Tongue (tissue), 3 donors: ENCODE measurements at places on chromosomes 7 and 10.

DNA sequence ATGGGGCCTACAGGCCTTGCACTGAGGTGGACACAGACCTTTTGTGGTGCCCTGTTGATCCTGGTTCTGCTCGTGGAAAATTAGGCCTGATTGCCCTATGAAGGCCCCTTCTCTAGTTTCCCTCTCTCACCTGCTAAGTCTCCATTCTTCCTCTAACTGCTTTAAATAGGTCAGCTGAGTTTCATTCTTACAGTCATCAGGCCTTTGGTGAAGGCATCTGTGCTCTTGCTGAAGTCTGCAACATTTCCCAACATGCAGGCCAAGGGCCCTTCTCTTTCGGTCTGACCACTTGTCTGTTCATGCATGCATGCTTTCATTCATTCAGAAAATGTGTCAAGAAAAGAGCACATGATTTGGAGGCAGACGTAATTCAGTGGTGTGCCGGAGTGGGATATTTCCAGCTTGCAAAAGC is 244.0 kb downstream of the BUB3 start:
- DNase-seq, result peak; percentile 13

- no peak for DNase-seq
Measured at GRCh38 chr10:43928425-43928968, 279.8 kb upstream of the ZNF32 start.

- no peak for DNase-seq
Measured at GRCh38 chr10:101995451-101996063, 60.4 kb downstream of the ARMH3 start.

GRCh38 chr7:47937065-47937687 is 11.1 kb downstream of the PKD1L1 start:
- DNase-seq, result no peak

GRCh38 chr10:94093286-94093905 is 99.7 kb downstream of the PLCE1 start:
- no peak for DNase-seq

DNA sequence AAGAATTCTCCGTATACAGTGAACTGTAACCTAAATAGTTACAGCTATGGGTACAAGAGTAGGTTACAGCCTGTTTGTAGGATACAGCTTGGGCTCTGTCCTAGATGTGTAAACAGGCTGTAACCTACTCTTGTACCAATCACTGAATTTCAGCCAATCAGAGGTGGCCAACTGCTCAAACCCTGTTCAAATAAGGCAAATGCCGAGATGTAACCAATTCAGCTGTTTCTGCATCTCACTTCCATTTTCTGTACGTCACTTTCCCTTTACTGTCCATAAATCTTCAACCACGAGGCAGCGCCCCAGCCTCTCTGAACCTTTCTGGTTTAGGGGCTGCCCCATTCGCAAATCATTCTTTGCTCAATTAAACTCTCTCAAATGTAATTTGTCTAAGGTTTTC is 8.3 kb upstream of the MMP21 start:
- DNase-seq, result no peak

- no peak for DNase-seq
Measured at GRCh38 chr7:151719897-151720242, 157.0 kb downstream of the PRKAG2 start.

DNA sequence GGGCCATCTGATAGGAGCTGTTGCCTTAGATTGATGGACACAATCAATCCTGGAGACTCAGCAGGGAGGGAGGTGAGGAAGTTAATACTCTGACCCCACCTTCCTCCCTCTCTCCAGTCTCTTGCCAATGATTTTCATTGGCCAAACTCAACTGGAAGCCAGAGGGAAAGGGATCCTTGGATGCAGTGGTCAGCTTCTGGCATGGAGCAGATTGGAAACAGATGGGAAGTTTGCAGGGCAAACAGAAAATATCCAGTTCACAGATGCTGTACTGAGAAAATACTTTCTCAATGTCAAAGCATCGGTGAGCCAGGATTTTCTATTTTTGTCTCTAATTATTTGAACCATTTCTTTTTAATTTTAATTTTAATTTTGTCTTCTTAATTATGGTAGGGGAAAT is 170.8 kb downstream of the BBS9 start:
- DNase-seq, result no peak

- DNase-seq, result no peak
Measured at GRCh38 chr10:75672111-75672671, 240.8 kb downstream of the LRMDA start.

DNA sequence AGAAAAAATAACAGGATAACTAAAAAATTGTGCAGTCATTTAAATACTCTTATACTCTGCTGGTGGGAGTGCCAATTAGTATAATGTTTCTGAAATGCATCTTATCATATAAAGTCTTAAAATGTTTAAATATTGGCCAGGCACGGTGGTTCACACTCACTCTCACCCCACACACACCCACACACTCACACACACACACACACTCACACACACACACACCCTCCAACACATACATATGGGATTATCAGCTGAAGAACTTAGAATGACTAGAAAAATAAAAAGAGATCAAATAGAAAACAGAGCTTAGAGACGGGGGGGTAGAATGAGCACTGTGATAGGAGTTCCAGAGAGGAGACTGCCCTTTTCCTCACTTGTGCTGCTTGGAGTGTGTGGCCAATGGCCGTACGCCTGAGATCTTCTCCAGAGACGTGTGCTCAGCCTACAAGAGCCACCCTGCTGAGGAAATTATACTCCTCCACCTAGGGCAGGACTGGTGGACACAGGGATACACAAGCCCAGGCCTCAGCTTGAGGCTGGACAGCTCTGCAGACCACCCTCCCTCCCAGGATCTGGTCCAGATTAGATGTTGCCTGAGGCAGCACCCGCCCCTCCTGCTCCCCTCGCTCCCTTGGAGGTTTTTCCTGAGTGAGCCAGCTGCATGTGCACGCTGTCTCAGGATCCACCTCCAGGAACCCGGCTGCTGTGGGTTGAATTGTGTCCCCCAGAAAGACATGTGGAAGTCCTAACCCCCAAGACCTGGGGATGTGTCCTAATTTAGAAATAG is 26.5 kb upstream of the PRKAG2 start:
- DNase-seq, result no peak

DNA sequence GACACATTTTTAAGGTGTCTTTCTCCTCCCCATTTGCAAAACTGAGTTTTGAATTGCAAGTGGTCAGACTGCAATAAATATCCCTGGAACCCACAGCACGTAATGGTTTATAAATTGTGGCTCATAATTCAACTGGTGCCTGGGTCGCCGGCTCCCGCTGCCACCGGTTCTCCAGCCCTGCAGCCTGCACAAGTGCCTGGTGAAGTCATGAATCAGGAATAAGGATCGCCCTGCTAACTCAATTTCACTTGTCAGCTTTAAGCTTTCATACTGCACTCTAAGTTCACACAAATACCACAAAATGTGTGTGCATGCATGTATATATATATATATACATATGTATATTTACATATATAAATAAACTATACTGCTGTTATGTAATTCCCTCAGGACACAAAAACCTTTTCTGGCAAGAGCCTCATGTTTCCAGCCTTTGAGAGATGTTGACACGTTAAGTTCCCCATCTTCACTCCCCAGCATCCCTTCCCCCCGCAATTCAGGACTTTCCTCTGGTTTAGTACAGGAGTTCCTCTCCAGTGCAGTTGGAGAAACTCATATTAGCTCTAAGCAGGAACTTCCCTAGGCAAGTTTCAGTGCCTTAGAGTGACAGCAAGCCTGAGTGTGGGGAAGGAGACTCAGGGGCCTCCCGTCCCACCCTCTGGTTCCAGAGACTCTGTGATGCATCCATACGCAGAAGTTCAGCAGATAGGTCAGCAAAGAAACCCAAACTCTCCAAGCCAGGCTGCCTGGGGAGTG is 129.2 kb upstream of the UNC5B start:
- DNase-seq, result no peak

DNA sequence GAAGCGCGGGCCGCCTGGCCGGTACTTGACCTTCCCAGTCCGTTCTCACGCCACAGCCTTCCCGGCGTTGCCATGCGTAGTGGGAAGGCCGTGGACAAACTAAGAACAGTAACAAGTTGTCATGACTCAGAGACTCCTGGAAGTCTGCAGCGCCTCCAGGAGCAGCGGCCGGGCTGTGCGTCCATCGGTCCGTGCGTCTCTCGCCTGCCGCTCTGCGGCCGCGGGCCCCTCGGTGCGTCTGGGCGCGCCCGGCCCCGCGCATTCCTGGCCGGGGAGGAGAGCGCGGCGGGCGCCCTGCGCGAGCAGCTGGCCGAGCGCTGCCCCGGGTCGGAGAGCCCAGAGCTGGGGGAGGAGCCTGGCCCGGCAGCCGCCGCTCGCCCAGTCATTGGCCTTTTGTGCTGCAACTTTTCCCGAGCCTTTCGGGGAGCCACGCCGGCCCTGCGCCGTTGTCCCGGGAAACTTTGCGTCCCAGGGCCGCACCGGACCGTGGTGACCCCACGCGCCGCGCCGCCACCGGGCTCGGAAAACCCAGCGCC is 123.7 kb downstream of the TACC2 start:
- peak; percentile 94 for DNase-seq

DNA sequence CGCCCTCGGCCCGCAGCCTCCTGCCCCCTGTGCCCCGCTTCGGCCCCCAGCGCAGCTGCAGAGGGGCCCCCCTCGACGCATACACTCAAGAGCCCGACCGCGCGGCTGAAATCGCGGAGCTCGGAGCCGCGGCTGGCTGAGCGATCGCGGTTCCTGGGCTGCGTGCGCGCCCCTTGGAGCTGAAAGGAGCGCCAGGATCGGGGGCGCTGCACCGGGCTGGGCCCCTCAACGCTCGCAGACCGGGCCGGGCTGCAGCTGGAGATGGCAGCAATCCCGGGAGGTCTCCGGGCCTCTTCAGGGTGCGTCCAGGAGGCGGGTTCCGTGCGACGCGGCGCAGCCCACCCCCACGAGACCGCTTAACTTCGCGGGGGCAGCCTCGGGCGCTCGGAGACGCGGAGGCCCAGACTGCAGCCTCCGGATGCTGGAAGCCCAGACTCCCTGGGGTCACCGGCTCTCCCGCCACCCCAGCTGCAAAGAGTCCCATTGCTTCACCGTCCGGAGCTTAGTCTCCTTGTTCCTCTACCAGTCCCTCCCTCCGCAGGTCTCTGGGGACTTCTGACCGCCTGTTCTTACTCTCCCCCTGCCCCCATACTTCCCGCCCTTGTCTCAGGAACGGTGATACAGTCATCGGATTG is 73.0 kb upstream of the LRRC4 start:
- DNase-seq, result peak; percentile 30

GRCh38 chr7:85928500-85928899 is 715.2 kb upstream of the GRM3 start:
- DNase-seq, result no peak
